ENCODE measurements at places on chromosomes 4 and X.

DNA sequence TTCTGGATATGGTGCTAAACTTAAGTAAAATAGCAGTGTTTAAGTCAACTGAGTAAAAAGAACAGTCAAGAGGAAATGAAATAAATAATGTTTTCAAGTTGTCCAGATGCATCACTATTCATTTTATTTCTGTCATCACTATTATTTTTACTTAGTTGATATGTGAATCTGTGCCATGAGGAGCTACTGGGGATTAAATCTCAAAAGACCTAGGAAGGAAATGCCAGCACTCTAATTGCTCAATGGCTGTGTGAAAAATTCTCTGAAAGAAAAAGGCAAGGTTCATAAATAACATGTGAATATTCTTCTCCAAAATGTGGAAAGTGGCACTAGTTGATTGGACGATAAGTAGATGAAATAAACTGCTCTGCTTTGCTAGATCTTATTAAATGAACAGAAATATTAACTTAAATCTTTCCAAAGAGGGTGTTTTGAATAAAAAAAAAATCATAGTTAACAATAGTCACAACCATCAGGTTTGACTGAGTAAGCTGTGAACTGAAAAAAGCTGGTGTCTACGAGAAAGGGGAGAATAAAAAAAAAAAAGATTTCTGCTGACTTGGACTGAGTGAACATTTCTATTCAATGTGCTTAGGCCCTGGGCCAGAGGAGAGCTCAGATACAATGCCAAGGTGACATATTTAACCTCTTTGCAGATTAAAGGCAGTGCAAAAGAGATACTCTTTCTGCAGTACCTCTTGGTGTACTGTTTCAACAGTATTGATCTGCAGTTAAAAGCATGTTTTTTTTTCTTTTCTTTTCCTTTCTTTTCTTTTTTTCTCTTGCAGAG lies 1.6 kb downstream of the SPARCL1 start:
- DNase-seq: peak; percentile 29

DNA sequence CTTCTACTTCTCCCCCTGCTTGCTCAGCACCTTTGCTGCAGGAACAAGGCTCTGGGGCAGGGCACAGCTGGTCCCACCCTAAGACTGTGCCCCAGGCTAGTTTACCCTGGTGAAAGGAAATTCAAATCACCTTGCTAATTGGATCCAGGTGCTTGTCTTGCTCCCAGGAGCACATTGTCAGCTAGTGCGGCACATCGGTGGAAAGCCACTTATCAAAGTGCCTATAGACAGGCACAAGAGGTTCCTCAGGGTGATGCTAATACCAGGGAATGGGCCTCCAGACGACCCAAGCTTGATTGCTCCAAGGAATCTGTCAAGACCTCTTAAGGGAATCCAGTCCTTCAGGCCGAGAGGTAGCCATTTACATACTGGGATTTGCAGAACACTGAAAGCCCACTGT lies 64.5 kb upstream of the PRPS1 start:
- peak; percentile 16 for DNase-seq

GRCh38 chr4:151804821-151805220 lies 44.0 kb upstream of the GATB start:
- no peak for DNase-seq

GRCh38 chr4:8904666-8905065 lies 33.0 kb upstream of the HMX1 start:
- no peak for DNase-seq

GRCh38 chrX:82081027-82081426 lies 879.1 kb downstream of the SH3BGRL start:
- no peak for DNase-seq

- no peak for DNase-seq
These were observed 18.8 kb upstream of the TADA2B start for GRCh38 chr4:7024336-7024890.

DNA sequence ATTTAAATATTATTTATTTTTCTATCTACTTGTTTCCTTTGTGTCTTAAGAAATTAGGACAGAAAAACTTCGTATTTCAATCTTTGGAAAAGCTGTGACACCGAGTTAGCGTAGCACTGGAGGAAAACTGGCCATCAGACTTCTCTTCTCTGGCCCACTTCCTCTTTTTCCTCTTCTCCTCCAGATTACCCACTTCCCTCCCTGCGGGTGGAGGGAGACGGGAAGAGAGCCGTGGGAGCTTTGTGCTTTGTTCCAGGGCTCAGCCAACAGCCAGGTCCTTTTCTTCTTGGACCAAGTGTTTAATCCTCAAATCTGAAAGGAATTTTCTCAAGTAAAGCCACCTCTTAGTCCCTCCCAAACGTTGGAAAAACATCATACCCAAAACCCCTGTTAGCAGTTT lies 29.7 kb downstream of the OFD1 start:
- DNase-seq: no peak

DNA sequence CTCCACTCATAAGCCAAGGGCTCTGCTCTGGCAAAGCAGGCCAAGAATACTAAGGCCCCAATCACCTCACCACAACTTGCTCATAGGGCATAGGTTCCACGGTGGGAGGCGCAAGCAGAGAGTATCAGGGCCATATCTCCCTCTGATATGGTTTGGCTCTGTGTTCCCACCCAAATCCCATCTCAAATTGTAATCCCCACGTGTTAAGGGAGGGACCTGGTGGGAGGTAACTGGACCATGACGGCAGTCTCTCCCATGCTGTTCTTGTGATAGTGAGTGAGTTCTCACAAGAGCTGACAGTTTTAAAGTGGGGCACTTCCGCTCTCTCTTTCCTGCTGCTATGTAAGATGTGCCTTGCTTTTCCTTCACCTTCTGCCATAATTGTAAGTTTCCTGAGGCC lies 88.7 kb downstream of the SHROOM4 start:
- no peak for DNase-seq

DNA sequence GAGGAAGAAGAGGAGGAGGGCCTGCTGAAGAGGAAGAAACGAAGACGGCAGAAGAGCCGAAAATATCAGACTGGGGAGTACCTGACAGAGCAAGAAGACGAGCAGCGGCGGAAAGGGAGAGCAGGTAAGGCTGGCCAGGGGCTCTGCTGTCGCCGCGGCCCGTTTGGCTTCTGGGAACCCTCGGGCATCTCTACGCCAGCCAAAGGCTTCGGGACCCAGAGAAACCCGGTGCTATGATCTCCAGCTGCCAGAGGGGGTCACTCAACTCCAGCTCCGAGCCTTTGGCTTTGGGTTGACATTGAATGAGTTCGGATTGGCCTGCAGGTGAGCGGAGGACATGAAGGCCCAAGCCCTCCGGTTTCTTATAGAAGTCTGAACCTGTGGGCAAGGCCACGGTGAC lies 42.8 kb downstream of the BCORL1 start:
- DNase-seq: no peak

DNA sequence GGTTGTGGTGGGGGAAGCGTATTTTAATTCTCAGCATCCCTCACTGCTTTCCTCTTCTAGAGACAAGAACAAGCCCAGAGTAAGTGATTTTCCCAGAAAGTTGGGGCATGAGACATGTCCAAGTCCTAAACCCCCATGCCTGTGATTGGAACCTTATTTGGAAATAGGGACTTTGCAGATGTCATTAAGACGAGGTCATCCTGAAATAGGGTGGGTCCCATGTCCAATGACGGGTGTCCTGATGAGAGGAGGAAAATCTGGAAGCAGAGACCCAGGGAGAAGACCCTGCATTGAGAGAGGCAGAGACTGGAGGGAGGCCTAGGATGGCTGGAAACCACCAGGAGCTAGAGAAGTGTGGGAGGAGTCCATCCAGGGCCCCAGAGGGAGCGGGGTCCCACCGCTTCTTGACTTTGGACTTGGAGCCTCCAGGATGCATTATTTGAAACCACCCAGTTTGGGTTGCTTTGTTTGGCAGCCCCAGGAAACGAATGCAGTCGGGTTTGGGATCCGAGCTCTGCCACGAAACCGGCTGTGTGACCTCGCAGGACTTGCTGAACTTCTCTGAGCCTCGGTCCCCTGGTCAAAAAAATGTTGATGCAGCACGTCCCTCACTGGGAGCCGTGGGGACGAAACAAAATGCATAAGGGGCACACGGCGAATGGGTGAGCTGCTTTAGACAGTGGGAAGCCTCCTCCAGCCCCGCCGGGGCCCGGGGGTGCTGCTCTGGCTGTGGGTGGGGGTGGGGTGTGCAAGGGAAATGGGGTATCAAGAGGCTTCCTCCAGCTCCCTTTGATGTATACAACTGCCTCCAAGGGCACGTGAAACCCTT lies 113.9 kb downstream of the CPZ start:
- DNase-seq: no peak

DNA sequence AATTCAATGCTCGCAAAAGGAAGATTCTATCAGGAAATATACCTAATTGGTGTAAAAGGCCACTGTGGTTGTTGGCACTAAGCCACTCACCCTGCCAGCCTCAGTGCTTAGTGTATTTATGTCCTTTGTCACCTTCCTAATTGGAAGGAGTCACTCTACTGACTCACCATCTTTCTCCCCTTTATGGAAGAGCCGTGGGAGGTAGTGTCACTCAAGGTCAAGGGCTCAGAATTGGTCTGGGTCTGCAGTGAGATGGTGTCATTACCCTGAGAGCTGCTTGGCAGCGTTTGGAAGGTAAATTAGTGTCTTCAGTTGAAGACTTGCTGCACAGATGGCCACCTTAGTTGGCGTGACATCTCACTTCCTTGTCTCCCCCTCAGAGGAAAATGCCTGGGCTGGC lies 41.7 kb upstream of the CDKN2AIP start:
- DNase-seq: peak; percentile 27

GRCh38 chr4:24809815-24810405 lies 14.5 kb downstream of the SOD3 start:
- no peak for DNase-seq

DNA sequence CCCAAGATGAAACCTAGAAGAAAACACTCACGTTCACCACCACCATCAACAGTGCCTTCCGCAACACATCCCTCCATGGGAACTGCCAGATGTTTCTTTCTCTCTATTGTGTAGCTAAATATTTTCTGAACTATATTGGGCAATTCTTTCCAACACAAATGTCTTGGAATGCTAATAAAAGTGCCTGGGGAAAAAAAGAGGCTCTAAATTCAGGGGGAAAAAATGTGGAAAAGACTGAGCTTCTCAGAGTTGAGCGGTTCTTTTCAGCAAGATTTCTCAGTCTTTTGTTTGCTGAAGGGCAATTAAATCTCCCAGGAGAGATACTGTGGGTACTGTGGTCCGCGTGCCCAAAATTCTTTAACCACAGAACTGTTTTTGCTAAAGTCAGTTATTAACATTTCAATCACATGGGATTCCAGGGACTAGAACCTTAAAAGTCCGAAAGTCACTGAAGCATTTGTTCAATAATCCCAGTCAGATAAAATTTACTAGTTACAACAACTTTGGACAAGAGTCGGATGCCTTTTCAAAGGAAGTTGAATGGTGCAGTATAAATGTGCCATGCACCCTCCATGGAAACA lies 51.9 kb upstream of the DHRSX start:
- DNase-seq: no peak

DNA sequence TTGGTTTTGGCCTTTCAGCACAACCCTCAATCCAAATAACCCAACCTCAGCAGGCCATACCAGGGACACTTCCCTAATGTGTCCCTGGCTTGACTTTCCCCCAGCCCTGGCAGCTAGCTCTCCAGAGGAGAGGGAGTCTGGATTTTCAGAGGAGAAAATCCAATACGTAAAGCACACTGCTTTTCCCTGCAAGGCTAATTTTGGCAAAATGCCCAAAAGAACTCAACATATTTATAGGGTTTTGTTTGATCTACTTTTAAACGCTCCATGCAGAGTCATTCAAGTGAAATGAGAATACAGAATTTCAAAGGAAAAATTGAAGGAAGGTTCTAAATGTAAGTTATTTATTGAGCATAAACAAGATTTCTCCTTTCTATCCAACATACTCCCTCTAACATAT lies 167.2 kb downstream of the SH3KBP1 start:
- DNase-seq: peak; percentile 8

- DNase-seq: peak; percentile 6
These were observed 2.8 kb upstream of the GRIA2 start for GRCh38 chr4:157217708-157218107.

DNA sequence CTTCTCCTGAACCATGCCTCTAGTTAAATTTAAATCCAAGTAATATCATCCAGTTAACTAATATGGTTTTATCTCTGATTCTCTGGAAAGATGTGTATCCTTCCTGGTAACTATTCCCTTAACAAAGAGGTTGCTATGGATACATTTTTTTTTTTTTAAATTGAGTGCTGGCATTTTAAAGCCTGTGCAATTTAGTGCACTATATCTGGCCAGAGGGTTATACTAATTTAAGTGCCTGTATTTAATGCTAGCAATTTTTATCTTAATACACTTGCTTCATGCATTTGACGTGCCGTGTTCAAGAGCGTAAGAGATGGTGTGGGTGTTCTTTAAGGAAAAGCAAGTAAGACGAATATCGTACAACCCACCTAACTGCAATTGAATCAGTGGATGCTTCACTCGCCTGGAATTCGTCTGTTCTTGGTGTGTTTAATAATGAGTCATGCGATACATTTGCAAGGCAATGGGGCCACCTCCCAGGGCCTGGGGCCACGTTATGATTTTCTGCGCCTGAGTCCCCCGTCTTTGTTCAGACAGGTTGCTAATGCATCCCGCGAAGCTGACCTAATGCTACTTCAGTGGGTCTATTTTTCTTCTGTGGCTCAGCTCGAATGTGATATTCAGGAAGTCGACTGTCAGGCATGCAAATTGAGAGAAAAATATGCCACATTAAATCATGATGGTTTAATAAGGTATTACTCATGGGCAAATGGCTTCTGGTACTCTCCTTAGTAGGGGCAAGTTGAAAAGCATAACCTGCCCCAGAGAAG lies 14.2 kb upstream of the MID1 start:
- DNase-seq: no peak

- no peak for DNase-seq
These were observed 63.7 kb upstream of the TLR2 start for GRCh38 chr4:153620352-153620751.

- no peak for DNase-seq
These were observed 23.5 kb upstream of the CXCL13 start for GRCh38 chr4:77582156-77582555.

DNA sequence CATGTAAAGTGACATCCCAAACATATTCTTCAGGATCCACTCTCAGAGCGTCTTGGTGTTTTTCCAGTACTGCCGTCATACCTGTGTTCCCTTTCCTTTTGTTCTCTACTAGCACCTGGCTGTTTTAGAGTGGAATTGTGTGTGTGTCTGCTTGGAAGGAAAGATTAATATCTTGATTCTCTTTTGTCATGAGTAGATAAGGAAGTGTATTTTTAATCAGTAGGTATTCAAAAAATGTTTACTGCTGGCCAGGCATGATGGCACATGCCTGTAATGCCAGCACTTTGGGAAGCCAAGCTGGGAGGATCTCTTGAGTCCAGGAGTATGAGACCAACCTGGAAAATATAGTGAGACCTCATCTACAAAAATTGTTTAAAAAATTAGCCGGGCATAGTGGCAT lies 198.8 kb downstream of the CBR4 start:
- no peak for DNase-seq
